Heart right ventricle (tissue), 16 donors: ENCODE measurements at places on chromosomes 3 and 15. TPM values are rescaled to one million over a fixed set of nuclear protein-coding genes. Genes with fewer than 3 reads are reported as not detected.

DNA sequence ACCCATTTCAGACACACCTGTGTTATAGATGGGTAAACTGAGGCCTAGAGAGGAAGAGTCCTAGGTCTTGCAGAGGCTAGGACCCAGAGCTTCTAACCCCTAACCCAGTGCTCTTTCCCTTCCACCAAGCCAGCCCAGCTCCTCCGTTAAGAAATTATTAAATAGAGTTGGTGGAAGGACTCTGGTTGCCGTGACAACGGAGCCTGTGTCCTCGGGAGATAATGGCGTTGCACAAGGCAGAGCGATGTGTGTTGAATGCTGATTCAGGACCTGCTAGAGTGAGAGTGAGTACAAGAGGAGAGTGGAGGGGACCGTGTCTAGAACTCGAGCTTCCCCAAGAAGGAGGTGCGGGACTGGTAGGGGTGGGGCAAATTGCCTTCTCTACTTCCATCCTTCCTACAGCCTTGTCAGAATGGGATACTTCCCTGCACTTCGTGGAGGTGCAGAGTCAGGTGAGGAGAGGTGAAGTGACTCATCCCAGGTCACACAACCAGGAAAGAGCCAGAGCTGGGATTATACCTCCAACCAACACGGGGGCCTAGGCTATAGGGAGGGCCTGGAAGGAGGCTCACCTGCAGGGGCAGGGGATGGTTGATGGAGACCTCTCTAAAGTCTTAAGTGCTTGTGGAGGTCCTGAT lies 8.6 kb downstream of the SLC6A1 start:
- no peak overlapping the region for H3K4me3 ChIP-seq
- H3K36me3 ChIP-seq, result no peaks in the 10 kb centered on the region
- no peak for DNase-seq
- peaks cover 27% of the 10 kb centered on the region for H3K27me3 ChIP-seq
- H3K4me1 ChIP-seq, result peaks cover 6% of the 10 kb centered on the region
- no peak overlapping the region for H3K27ac ChIP-seq

RAB7A gene
- 340 TPM for total RNA-seq

DNA sequence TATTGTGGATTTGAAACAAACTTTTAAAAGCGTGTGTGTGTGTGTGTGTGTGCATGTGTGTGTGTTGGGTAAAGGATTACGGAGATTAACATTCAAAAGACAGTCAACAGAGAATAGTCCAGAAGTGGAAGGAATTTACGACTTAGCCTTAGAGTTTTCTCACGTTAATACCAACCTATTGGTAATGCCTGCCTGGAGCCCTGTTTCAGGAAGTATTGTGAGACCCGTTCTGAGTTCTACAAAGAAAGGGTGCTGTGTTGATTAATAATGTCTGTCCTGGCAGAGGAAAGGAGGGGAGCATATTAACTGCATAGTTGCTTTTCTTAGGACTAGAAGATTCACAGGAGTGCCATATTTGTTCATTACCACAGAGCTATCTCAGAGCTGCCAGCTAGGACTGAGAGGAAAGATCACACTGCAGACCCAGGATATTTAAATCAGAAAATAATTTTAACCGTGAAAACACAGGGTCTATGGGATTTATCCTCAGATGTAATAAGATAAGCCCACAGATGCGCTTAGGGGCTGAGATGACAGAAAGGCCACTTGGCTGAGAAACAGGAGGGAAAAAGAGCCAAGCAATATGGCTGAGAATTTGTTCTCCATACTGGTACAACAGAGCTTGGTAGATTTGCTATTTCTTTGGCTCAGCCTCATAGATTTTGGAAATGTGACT lies 40.5 kb upstream of the FRMD4B start:
- H3K27ac ChIP-seq, result no peak overlapping the region
- DNase-seq, result no peak
- H3K4me3 ChIP-seq, result no peak overlapping the region
- H3K36me3 ChIP-seq, result no peaks in the 10 kb centered on the region
- peaks cover 2% of the 10 kb centered on the region for H3K4me1 ChIP-seq

- H3K27ac ChIP-seq, result no peak overlapping the region
- no peak for DNase-seq
- no peaks in the 10 kb centered on the region for H3K36me3 ChIP-seq
- no peaks in the 10 kb centered on the region for H3K27me3 ChIP-seq
- no peak overlapping the region for H3K4me3 ChIP-seq
Measured at GRCh38 chr3:122004107-122004506, 17.9 kb downstream of the ILDR1 start.

GRCh38 chr3:23236890-23237289 lies 33.8 kb downstream of the UBE2E2 start:
- peaks cover 19% of the 10 kb centered on the region for H3K4me1 ChIP-seq
- no peaks in the 10 kb centered on the region for H3K36me3 ChIP-seq
- no peak for DNase-seq
- H3K27ac ChIP-seq, result no peak overlapping the region
- no peak overlapping the region for H3K4me3 ChIP-seq

NEK10 gene
- total RNA-seq, result 12.4 TPM

IL17RD gene
- total RNA-seq, result 3.3 TPM

SLC35G2 gene
- 1.7 TPM for total RNA-seq

GRCh38 chr15:27638958-27639357 lies 460.2 kb downstream of the OCA2 start:
- no peaks in the 10 kb centered on the region for H3K36me3 ChIP-seq
- H3K27ac ChIP-seq, result no peak overlapping the region
- H3K4me3 ChIP-seq, result no peak overlapping the region
- no peaks in the 10 kb centered on the region for H3K27me3 ChIP-seq
- no peak for DNase-seq

DNA sequence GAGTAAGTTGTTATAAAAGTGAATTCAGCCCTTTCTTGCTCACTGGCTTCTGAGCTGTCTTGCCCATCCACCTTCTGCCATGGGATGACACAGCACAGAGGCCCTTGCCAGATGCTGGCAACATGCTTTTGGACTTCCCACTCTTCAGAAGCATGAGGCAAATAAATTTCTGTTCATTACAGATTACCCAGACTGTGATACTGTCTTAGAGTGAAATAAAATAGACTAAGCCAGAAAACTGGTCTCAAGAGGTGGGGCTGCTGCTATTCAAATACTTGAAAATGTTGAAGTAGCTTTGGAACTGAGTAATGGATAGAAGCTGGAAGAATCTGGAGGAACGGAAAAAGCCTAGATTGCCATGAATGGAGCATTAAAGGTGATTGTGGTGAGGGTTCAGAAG lies 170.4 kb downstream of the ZMAT3 start:
- DNase-seq, result no peak
- no peaks in the 10 kb centered on the region for H3K4me1 ChIP-seq
- no peak overlapping the region for H3K4me3 ChIP-seq
- no peaks in the 10 kb centered on the region for H3K36me3 ChIP-seq
- no peak overlapping the region for H3K27ac ChIP-seq

- no peaks in the 10 kb centered on the region for H3K36me3 ChIP-seq
- DNase-seq, result no peak
- H3K4me1 ChIP-seq, result no peaks in the 10 kb centered on the region
- no peak overlapping the region for H3K4me3 ChIP-seq
- no peak overlapping the region for H3K27ac ChIP-seq
Measured at GRCh38 chr3:102478160-102478559, 43.3 kb downstream of the ZPLD1 start.

- H3K4me3 ChIP-seq, result peak overlapping the region; percentile 73
- peak overlapping the region; percentile 88 for H3K27ac ChIP-seq
- no peaks in the 10 kb centered on the region for H3K36me3 ChIP-seq
- peak; percentile 11 for DNase-seq
- H3K27me3 ChIP-seq, result no peaks in the 10 kb centered on the region
- peaks cover 23% of the 10 kb centered on the region for H3K4me1 ChIP-seq
Measured at GRCh38 chr3:194686414-194686815, 732 bp downstream of the FAM43A start.

GRCh38 chr3:157982359-157982758 lies 123.9 kb downstream of the SHOX2 start:
- H3K4me3 ChIP-seq, result no peak overlapping the region
- H3K4me1 ChIP-seq, result no peaks in the 10 kb centered on the region

GRCh38 chr3:118207271-118207670 lies 827.4 kb downstream of the IGSF11 start:
- H3K36me3 ChIP-seq, result no peaks in the 10 kb centered on the region
- no peak overlapping the region for H3K4me3 ChIP-seq
- no peaks in the 10 kb centered on the region for H3K27me3 ChIP-seq
- DNase-seq, result no peak
- no peaks in the 10 kb centered on the region for H3K4me1 ChIP-seq

MAP1A gene
- 54.1 TPM for total RNA-seq

GRCh38 chr15:31262143-31262530 lies 64.5 kb upstream of the KLF13 start:
- H3K27ac ChIP-seq, result peak overlapping the region; percentile 91
- H3K27me3 ChIP-seq, result no peaks in the 10 kb centered on the region
- no peak for DNase-seq
- H3K4me1 ChIP-seq, result no peaks in the 10 kb centered on the region

DNA sequence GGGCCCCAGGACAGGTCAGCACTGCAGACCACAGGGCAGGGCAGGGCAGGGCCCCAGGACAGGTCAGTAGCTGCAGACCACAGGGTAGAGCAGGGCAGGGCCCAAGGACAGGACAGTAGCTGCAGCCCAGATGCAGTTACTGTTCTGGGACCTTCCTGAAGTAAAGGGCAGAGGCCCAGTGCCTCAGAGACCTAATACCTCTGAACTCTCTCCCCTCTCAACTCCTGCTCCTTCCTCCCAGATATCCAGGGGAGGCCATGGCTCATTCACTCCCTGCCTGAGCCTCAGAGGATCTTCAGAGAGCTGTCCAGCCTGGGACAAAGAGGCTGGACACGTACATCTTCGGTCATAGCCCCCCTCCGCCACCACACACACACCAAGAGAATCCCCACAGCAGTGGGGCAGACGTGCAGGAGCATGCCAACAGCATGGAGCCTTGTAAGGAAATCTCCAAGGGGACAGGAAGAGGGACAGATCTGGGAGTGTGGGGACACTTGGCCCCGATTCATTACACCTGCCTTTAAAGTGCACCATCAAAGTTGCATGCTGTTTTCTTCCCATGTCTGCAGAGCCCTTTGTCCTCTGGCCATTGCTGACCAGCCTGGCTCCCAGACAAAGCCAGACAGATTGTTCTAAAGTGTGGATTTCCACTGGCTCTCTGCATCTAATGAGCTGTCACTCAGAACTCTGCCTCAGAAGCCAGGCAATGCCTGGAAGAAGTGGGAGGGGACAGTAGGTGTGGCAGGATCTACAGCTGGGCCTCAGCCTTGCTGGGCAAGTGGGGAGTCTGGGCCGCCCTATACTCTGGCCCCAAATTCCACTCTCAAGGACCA lies 24.2 kb upstream of the BUB1B start:
- H3K4me1 ChIP-seq, result no peaks in the 10 kb centered on the region
- no peaks in the 10 kb centered on the region for H3K36me3 ChIP-seq
- no peak overlapping the region for H3K4me3 ChIP-seq
- H3K27ac ChIP-seq, result no peak overlapping the region
- no peak for DNase-seq
- no peaks in the 10 kb centered on the region for H3K27me3 ChIP-seq

CLSTN2 gene
- total RNA-seq, result 3.3 TPM

DNA sequence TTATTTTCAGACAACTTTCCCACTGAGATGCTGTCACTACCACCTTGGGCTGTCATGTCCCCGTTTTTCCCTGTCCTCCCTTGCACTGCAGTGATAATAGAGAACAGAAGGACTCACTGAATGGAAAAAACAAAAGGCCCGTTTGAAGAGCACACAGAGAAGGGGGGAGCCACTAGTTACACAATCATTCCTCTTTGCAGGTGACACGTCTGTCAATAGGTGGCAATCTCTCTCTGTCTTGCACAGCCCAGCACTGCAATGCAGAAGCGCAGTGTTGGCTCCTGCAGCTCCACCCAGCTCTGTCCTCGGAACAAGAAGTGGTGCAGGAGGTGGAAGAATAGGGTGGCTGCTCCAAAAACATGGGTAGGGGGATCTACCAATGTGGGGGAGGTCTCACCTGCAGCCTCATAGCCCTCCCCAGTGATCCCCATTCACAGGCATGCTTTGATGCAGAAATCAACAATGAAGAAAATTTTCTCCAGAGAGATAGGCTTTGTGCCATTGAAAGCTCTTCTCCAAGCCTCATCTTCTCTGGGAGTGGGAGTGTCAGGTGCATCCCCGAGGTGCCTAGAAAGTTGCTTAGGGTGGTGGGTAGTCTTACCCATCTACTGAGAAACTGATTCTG lies 31.8 kb downstream of the FSTL1 start:
- no peaks in the 10 kb centered on the region for H3K36me3 ChIP-seq
- H3K27ac ChIP-seq, result peak overlapping the region; percentile 87
- H3K27me3 ChIP-seq, result no peaks in the 10 kb centered on the region
- no peak overlapping the region for H3K4me3 ChIP-seq
- peaks cover 83% of the 10 kb centered on the region for H3K4me1 ChIP-seq

DNA sequence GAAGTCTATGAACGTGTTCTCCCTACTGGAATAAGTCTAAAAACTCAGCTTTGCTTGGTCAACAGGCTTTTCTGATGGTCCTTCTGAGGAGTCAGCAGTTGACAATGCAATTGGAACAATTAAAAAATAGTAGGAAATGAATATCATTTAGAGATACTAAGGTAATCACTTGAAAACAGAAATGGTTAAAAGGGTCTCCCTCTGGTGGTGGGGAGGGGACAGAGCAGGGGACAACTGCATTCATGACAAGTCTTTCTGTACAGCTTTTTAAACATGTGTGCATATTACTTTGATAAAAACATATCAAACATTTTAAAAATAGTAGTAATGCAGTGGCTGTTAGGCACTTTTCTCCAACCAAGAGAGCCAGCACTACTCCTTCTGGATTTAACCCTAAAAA lies 119.9 kb upstream of the FHIT start:
- no peak overlapping the region for H3K27ac ChIP-seq
- H3K4me1 ChIP-seq, result no peaks in the 10 kb centered on the region
- DNase-seq, result no peak
- H3K27me3 ChIP-seq, result no peaks in the 10 kb centered on the region
- no peak overlapping the region for H3K4me3 ChIP-seq

- H3K4me3 ChIP-seq, result no peak overlapping the region
- no peaks in the 10 kb centered on the region for H3K4me1 ChIP-seq
- no peaks in the 10 kb centered on the region for H3K27me3 ChIP-seq
- no peak overlapping the region for H3K27ac ChIP-seq
- H3K36me3 ChIP-seq, result no peaks in the 10 kb centered on the region
- no peak for DNase-seq
Measured at GRCh38 chr3:52784931-52785590, 7.7 kb downstream of the ITIH1 start.

SLC24A5 gene
- total RNA-seq, result not detected

- DNase-seq, result peak; percentile 87
- peak within 1 kb of the TSS; percentile 80 for H3K4me3 ChIP-seq
- H3K4me1 ChIP-seq, result peaks cover 74% of the 10 kb centered on the region
- no peaks in the 10 kb centered on the region for H3K27me3 ChIP-seq
Measured at GRCh38 chr3:50322386-50323091, at the start of gene HYAL2. HYAL2 (minus strand) TSS chr3:50322745; CDS start chr3:50320489, 2,256 bp downstream.

CCR9 gene
- total RNA-seq, result not detected

DNA sequence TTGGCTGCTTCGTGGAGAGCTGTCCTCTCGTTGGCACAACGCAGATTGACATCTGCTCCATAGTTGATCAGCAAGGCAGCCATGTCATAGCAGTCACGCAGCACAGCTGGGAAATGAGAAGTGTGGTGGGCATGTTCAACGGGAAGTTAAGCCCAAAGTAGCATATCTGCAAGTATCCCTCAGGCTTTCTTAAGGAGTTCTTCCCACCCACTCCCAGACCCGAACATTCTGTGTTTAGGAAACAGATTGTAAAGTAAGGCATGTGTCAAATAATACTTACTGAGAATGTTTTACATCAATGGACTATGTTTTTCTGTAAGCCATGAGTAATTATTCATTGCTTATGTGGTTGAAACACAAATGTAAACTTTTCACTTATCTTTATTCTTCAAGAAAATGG lies 9.2 kb downstream of the ASB14 start:
- DNase-seq, result no peak
- H3K27me3 ChIP-seq, result no peaks in the 10 kb centered on the region
- no peak overlapping the region for H3K4me3 ChIP-seq
